ENCODE measurements at places on chromosomes 12 and 14.

DNA sequence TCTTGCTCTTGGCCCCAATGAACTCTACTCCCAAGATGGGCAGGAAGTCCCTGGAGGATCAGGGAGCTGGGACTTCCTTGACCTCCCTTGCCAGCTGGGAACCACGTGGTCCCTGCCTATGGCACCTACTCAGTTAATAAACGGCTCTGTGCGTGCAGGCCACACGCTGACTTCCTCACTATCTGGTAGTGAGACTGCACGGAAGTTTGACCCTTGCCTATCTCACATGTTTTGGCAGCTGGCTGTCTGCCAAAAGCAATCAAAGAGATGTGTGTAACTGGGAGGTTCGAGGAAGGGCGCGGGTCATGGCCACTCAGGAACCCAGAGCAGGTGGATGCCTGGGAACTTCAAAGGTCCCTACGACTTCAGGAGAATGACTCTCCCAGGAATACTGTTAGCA lies 57.9 kb downstream of the RFLNA start:
- DNase-seq, result no peak

DNA sequence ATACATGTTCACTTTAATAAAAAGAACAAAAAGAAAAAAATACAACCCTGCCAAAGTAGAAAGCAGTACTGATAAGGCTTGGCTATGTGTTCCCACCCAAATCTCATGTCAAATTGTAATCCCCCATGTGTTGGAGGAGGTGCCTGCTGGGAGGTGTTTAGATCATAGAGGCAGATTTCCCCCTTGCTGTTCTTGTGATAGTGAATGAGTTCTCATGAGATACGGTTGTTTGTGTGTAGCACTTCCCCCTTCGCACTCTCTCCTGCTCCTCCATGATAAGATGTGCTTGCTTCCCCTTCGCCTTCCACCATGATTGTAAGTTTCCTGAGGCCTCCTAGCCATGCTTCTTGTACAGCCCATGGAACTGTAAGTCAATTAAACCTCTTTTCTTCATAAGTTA lies 59.9 kb downstream of the USP15 start:
- no peak for DNase-seq

DNA sequence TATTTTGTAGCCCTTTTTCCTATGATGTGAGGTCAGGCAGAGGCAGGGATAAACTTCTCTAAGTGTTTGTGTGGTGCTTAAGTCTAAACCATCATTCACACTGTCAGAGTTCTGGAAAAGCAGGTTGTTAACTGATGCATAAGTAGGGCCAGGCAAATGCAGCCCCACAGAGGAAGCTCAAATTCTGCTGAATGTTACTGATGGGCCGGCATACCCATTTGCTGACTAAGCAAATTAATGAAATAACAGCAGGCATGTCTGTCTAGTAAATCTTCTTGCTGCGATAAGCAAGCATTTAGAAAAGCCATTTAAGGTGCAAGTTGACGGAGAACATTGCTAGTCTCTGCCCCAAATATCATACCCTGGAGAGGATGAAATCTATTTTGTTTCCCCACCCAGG lies 523.2 kb upstream of the CCDC196 start:
- DNase-seq, result no peak

GRCh38 chr12:53500142-53500775 lies 824 bp upstream of the TARBP2 start:
- DNase-seq, result no peak

DNA sequence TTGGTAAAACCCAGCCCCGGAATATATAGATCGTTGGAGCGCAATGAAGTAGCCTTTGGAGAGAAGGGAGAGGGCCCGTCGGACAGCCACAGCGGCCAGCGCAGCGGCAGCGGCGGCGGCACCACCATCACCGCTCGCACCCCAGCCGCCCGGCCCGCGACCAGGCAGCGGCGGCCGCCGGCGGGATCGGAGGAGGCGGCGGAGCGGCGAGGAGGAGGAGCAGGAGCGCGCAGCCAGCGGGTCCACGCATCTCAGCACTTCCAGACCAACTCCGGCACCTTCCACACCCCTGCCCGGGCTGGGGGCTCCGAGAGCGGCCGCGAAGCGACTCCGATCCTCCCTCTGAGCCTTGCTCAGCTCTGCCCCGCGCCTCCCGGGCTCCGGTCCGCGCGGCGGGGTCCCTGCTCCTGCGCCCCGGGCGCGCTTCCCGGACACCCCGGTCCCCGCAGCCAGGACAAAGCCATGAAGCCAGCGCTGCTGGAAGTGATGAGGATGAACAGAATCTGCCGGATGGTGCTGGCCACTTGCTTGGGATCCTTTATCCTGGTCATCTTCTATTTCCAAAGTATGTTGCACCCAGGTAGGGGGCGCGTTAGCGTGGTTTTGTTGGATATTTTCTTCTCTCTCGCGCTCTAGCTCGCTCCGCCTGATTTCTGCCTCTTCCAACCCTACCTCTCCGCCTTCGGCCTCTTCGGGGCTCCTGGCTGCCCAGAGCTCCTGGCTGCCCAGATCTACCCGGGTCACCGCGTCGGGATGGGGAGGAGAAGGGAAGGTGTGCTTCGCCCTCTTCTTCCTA lies 400 bp downstream of the CHST11 start:
- DNase-seq, result no peak

DNA sequence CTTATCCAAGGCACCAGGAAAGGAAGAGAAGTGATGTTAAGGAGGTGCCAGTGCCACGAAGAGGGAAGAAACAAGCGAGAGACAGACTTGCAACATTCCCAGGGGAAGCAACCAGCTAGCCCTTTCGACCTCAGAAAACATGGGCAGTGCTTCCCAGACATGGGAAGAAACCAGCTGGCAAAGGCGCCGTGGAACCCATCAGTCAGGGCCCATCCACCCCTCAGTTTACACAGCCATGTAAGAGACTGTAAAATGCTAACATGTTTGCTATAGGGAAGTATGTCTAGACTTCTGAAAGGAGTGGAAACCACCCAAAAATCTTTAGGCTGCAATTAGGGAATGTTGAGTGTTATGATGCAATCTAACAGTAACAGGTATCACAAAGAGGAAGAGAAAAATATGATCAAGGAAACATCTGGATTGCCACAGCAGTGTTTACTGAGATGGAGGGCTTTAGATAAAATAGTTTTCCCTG lies 26.3 kb downstream of the ANAPC5 start:
- DNase-seq, result no peak

GRCh38 chr12:117026921-117027250 lies 72.3 kb downstream of the TESC start:
- DNase-seq, result no peak

- DNase-seq, result no peak
Measured at GRCh38 chr14:30194741-30195148, 267.1 kb upstream of the PRKD1 start.

GRCh38 chr12:57604992-57605810 lies 577 bp downstream of the DTX3 start:
- DNase-seq, result no peak

GRCh38 chr14:94494085-94494484 lies 15.2 kb downstream of the SERPINA12 start:
- no peak for DNase-seq

- DNase-seq, result no peak
Measured at GRCh38 chr14:101010293-101010692, 106.8 kb upstream of the RTL1 start.

DNA sequence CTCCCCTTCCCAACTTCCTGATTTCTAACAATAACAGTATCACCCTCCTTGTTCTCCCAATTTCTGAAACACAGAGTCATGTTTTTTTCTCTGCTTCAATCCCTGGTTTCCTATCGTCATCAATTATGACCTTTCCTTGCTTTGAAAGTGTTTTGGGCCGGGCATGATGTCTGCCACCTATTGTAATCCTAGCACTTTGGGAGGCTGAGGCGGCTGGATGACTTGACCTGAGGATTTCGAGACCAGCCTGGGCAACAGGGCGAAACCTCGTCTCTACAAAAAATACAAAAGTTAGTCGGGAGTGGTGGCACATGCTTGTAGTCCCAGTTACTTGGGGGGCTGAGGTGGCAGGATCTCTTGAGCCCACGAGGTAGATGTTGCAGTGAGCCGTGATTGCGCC lies 12.6 kb upstream of the GPR162 start:
- DNase-seq, result no peak

DNA sequence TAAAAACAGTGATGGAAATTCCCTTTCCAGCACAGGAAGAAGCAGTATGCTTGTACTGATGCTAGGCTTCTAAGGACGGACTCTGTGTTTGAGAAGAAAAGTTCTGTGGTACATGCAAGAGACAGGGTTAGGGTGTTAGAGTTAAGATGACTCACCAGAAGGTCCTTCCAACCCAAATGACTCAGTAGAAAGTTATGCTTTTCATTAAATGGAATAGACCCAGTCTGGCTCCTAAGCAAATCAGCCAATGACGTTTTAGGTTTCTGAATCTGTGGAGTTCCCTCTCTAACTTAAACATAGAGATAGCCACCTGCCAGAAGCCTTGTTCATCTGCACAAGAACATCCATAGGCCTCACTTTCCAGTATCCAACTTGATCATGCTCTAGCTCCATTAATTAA lies 5.7 kb downstream of the PTHLH start:
- DNase-seq, result no peak

DNA sequence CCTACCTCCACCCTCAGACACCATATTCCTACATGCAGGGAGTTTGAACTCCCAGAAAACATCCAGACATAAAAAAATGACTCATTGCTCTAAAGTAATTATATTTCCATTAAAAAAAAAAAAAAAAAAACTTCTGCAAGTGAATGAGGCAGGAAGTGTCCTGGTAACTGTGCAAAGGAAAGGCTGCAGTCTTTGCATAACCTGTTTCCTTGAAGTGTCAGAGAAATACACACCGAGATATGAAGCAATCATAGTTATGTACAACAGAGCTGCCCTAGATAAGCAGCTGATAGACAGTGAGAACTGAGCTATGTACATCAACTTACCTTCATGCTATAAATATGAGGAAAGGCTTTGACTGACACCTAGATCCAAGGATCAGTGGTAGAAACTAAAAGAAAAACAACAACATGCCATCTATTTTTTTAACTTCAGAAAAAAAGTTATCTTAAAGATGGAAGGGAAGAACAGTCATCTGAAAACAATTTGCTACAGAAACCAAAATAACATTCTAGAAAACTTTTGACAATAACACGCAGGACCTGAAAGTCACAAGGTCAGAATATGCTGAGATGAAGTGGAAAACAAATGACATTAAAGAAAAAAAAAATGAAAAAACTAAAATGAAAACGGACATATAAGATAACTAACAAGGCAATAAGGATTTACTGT lies 263.2 kb downstream of the SEC23A start:
- DNase-seq, result no peak

DNA sequence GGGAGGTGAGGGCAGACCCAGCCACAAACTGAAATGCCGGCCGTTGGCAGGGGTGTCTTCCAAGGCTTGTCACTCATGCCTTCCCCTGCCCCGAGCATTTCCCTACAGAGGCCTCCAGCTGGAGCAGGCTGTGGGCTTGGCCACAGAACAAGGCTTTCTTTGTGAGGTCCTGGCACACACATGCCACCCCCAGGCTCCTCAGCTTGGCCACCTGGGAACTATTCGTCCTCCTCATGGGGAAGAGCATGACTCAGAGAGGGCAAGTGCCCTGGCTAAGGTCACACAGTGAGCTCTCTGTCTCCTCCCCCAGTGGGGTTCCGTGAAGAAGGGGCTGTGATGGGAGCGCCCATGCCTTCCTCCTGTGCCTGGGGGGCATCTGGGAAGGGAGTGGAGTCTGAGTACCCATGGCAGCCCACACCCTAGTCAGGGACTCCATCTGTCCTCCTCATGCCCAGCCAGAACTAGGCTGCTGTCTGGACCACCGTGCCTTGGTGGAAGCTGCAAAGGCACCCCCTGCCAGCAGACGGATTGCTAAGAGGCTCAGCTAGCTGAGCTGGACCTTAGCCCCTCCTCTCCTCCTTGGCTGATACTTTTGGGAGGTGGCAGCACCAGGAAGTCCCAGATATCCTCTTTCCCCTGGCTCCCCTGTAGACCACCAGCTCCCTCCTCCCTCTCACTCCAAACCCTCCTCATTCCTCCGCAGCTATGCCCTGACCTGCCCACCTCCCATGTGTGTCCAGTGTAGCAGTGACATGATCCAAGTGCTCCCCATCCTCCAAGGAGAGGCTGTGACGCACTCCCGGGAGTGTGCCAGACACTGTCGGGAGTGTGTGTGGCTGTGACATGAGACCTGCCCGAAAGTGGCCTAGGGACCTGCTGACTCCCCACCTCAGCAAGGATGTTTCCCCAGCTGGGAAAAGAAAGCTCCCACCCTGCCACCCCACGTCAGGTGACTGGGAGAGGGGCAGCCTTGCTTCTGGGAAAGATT lies 21.4 kb downstream of the ABCB9 start:
- DNase-seq, result no peak

GRCh38 chr14:89351516-89352404 lies 65.3 kb downstream of the FOXN3 start:
- no peak for DNase-seq

DNA sequence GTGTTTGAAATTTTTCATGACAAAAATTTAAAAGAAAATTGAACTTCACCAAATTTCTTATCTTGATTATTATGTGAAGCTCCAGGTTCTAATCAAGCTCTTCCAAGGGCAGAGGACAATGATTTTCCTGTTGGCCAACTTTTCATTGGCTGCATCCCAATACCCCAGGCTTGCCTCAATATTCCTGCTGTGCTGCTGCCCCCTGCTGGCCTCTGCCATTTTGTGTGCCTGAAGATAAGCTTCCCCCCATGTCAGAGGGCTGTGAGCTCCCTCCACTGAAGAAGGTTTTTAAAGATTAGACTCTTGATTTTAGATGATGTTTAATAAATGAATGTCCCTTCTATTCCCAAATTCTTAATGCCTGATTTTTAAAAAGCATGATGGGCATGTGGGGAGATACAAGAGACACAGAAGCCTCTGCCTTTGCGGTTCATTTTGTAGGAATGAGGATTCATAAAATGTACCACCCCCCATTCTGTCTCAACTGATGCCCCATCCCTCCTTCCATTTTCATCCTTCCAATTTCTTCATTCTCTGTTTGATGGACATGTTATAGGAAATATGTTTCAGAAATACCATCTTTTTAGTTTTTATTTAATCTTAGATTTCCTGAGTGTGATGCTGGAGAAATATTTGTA lies 76.7 kb upstream of the RGS6 start:
- DNase-seq, result no peak

- no peak for DNase-seq
Measured at GRCh38 chr12:7304456-7304855, 584 bp downstream of the ACSM4 start.

GRCh38 chr12:109735825-109736551 lies 22.4 kb downstream of the FAM222A start:
- DNase-seq, result no peak

- no peak for DNase-seq
Measured at GRCh38 chr12:1790444-1790843, 29.9 kb upstream of the LRTM2 start.
